ENCODE measurements at places on chromosomes 11 and 22.

DNA sequence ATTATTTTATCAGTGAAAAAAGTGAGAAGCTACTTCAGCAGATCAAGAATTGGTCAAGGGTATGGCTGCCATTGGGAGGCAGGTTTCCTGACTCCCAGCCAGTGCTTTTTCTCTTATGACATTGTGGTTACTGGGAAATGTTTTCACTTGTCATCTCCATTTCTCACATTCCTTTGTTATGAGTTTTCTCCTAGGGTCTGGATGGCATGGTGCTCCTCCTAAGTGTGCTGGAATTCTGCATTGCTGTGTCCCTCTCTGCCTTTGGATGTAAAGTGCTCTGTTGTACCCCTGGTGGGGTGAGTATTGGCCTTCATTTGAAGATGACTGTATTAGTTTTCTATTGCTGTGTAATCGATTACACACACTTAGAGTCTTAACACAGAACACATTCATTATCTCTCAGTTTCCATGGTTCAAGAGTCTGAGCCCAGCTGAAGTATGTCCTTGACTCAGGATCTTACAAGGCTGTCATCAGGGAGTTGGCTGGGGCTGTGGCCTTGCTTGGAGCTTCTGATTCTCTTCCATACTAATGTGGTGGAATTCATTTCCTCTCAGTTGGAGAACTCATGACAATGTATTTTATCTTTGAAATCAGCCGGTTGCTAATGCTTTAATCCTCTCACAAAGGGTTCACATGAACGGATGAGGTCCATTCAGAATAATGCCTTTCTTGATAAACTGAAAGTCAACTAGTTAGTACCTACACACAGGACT, 21.0 kb upstream of the MS4A6E start:
- DNase-seq: no peak

DNA sequence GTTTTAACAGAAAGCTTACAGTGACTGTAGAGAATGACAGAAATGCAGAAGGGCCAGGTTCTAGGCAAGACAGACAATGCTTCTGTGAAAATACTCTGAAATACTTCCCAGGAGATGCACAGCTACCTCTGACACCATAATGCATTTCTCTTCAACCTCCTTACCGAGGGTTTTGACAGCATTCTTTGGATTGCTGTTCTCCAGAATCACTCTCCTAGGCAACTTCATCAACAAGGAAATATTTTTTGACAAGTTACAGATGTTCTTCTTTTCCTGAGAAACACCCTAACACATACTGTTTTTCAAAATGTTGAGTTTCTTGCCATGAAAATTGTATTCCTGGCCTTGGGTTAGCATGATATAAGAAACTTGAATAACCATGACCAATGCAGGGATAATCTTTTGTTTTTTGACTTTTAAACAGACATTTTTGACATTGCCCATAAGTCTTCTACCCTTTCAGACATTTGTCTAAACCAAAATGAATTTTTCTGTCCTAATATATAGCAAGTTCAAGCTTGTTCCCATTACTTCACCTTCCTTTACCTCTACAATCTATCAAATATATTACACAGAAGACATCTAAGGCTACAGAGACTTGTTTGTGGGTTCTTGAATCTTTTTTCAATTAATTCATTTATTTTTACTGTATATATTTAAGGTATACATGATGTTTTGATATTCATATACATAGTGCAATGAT, 108.1 kb downstream of the CCDC34 start:
- DNase-seq: no peak

- DNase-seq: no peak
Observed at GRCh38 chr11:109697140-109697843, 275.3 kb downstream of the C11orf87 start.

DNA sequence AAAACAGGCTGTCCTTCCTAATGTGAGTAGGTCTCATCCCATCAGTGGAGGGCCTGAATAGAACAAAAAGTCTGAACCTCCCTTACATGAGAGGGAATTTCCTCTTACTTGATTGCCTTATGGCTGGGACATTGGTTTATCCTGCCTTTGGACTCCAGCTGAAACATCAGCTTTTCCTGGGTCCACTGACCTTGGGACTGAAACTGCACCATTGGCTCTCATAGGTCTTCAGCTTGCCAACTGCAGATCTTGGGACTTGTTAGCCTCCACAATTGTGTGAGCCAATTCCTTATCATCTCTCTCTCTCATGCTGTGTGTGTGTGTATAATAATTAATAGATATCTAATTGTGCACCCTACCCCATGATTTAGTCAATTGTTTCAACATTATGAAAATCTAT, 375.3 kb upstream of the DDI1 start:
- no peak for DNase-seq

GRCh38 chr11:335779-336658, 15.4 kb upstream of the IFITM3 start:
- no peak for DNase-seq

- no peak for DNase-seq
Observed at GRCh38 chr11:86571273-86571948, 101.0 kb downstream of the ME3 start.
